ENCODE measurements at places on chromosomes 6 and 20.

GRCh38 chr6:157638779-157639178 is 184.3 kb upstream of the SNX9 start:
- DNase-seq: peak; percentile 47

- no peak for DNase-seq
These were observed 1.5 kb upstream of the NEDD9 start for GRCh38 chr6:11233673-11234573.

DNA sequence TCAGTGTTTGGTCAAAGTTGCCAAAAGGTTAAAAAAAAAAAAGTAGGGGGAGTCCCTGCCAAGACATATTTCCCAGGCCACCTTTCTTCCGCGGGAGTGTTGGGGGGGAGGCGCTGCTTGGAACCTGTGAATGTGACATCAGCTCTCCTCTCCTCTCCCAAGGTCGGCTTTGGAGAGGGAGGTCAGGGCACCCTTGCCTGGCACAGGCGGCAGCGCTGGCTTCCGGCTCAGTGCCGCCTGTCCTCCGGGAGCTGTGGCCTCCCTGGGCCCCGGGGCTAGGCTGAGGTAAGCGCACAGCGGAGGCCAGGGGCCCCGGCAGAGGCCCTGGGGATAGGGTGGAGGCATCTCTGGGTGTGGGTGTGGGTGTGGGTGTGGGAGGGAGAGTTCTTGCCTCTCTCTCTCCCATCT is 1.9 kb upstream of the EDN1 start:
- DNase-seq: no peak

DNA sequence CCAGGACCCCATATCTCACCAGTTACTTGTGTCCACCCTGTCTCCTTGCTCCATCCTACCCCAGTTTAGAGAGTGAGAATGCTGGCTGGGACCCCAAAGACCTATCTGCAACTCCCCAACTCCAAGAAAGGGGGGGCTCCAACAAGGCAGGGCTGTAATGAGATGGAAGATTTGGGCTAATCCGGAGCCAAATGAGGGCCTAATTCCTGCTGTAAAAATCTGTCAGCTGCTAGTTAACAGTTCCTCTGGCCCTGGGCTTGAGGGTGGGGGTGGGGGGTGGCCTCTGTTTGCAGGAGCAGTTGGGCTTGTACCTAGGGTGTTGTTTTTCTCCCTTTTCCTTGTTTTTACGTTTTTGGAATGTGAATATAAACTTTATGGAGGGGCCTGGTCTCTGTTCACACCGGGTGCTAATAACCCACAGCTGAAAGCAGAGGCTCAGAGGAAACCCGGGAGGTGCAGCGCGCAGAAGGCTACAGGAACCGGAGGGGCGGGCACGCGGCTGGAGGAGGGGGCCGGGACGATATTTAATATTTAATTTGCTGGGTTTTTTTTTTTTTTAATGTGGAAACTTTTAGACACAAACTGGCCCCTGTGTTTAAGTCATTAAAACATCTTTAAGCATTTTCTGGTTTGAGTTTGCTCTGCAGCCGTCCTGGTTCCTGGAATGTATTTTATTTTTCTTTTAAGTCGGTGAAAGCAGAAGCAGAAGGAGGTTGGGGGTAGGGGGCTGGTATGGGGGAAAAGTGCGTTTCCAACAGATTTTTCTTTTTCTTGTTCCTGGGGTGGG is 70.7 kb downstream of the NCR2 start:
- no peak for DNase-seq

DNA sequence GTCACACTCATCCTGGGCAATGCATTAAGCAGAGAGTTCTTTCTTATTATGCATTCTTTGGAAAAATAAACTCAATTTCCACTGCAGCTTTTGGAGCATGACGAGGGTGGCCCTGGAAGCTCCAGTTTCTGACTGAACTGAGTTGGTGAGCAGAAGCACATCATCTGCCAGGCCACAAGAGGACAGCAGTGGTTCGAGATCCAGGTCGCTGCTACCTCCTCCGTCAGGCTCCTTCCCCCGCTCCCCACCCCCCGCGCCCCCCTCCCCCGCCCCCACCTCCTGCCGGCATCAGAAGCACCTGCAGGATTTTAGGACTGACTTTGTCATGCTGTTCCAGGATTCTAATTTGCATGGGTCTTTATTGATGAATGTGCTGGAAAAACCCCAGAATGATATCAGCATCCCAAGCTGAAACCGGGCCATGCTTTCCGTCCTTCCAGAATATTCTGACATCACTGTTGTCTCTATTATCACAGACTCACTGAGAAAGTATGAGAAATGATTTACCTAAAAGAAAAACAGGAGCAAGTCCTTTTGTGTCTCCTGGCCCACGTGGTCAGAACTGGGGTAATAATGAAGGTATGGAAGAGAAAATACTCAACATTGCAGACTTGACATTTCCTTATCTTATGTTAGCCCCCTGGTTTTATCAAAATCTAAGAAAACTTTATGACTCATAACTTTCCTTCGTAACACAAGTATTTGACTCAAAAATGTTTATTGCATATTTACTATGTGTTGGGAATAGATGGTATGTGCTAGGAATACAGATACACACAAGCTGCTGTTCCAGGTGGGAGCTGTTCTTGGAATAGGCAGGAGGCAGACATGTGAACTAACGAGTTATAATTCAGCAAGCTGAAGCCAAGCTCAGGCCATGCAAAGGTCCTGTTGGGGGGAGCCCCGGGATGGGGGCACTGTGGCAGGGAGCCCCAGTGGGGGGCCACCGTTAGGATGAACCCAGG is 220.2 kb upstream of the EXOC2 start:
- no peak for DNase-seq

- no peak for DNase-seq
These were observed 217.3 kb upstream of the FKBP1C start for GRCh38 chr6:62993951-62994350.

GRCh38 chr20:53960579-53961272 is 109.7 kb downstream of the BCAS1 start:
- no peak for DNase-seq

- no peak for DNase-seq
These were observed 650.6 kb downstream of the CBLN4 start for GRCh38 chr20:55354720-55355119.

DNA sequence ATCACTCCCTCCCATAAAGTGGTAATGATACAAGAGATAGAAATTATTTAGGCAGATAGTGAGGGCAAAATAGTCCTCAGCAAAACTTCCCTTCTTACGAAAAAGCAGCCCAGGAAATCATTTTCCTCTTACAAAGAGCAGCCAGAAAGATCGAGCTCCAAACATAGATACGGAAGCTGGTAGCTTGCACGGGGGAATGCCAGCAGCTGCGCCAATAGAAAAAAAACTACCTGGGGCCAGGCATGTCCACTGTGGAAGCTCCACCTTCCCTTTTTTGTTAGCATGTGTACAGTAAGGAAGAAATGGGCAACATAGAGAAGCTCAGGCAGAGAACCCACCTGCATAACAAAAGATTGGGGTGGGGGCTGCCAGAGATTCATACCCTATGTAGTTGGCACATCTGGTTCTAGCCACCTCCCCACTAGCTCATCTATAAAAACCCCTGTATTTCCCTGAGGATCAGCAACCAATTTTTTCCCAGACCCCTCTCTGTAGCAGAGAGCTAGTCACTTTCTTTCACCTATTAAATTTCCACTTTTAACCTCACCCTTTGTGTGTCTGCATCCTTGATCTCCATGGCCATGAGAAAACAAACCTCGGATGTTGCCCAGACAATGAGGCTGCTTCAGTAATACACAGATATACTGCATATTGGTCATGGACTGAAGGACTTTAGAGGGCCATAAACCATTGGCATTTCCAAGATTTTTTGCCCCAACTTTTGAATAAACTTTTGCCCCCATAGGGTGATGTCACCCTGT is 52.1 kb downstream of the SOD2 start:
- DNase-seq: no peak

- peak; percentile 67 for DNase-seq
These were observed 48.0 kb downstream of the OR2B2 start for GRCh38 chr6:27863962-27864905.

DNA sequence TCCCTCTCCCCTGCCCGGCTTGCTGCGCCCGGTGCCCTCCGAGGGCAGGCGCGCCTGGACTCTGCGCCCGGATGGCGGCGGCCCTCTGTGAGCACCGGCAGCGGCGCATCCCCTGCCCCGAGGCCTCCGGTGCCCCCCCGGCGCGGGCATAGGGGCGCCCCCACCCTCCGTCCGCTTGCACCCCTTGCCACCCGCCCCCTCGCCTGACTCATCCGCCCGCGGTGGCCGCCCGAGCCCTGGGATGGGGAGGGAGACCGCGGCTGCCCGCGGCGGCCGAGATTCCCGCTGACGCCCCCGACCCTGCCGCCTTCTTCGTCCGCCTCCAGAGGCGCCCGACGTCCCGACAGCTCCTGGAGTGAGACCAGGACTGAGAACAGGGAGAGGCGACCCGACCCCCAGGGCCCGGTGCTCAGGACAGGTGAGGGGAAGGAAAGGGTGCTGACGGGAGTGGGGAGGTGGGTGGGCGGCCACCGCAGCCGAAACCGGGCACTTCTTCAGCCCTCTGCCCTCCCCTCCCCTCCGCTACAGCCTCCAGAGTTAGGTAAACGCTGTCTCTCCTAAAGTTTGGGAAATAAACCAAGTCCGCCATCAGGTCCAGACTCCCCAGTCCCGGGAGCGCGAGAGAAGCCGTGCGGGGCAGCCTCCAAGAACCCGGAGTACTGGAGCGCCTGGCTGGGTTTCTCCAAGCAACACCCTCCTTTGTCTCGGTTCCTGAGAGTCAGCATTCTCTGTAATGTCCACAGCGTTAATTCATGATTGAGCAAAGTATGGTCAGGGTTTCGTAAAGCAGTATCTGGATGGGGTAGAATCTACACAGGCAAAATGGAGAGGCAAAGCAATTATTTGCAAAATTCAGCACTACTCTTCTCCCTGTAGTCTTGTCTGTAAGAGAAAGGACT is 539 bp downstream of the TMEM200A start:
- peak; percentile 81 for DNase-seq

DNA sequence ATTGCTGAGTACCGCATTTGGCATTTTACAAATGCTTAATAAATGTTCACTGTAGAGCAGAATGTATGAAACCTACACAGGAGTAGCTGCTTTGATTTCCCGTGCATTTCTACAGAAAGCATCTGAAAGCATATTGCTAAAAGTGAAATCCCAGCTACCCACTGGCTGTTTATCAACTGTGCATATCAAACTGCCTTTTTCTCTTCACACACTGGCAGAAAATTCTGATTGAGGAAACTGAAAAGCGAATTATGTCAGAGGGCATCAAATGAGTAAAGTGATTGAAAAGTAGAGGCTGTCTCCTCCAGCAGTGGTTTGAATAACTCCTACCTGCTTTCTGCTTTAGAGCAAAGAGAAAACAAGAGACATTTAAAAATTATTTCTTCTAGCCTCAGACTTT is 28.0 kb downstream of the STX11 start:
- no peak for DNase-seq

DNA sequence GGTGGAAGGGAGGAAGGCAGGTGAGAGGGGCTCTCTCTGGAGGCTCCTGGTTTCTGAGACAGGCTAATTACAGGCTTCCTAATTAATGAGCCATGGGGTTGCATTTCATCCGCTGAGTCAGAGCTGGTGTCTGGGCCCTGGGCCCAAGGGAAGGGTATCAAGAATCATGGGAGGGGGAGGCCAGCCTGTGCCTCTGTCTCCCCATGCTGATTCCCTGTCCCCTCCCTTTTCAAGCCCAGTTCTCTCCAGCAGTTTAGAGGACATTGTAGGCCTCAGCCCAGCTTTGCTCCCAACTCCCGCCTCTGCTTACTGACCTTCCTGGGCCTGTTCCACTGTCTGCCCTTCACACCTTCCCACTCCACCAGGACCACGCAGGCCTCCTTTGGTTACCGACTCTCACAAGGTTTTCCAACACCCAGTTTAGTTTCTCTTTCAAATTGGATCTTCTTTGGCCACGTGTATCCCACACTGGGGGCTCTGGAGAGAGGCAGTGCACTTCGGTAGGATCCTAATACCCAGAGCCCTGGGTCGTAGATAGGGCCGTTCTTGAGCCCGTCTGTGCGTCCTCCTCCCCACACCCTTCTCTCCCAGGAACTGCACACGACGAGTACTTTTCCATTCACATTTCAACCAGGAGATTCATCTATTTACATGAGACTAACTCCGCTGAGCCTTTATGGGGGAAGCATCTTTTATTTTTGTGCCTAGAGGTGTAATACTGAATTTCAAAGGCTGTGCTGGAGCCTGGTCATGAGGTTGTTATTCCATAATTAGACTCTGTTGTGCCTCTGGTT is 18.2 kb upstream of the AVP start:
- DNase-seq: no peak

DNA sequence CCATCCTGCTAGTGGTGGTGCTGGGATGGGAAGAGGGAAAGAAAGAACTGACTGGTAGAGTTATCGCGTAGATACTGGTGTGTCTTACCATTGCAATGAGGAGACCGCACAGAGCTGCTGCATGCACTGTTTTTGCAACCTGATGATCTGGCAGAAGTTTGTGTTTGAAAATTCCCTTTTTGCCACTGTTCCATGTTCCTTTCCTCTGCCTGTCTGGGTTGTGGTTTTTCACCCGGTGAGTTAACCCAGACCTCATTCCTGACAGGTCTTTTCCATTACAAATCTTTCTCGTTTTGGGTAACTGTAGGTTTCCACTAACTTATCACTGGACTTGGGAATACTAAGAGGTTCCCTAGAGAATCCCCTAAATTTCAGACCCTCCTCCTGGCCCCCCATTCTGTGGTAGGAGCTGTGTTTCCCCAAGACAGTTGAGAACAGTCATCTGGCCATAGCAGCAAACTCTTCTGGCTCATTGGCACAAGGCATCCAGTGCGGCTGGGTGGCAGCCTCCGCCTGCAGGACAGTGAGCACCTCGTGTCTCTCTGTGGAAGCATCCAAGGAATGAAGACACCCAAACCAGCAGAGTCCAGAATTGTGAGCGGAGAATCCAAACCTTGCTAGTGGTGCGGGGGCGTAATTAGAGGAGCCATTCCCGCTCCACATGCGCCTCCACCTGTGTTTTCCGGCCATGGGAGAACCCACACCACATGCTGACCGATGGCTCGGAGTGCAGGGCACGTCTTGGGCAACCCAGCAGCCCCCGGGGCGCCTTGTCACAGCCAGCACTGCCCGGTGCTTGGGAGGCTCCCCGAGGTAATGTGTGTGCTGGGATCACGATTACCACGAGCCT is 32.8 kb downstream of the ERMARD start:
- DNase-seq: peak; percentile 59

DNA sequence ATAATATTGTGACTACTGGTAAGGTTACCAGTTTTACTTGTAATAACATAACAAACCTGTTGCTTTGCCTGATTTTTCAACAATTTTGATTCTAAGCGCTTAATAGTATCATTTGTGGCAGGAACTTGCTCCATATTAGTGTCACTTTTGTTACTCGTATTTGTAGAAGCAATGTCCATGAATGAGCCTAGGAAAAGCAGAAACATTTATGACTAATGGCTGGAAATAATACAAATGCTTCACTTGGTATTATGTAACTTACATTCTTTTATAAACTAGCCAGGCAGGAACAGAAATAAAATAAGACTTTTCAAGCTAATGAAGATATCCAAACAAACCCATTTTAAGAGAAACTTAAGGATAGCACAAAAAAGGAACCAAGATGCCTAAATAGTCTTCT is 38.9 kb downstream of the MAP3K7 start:
- DNase-seq: no peak

DNA sequence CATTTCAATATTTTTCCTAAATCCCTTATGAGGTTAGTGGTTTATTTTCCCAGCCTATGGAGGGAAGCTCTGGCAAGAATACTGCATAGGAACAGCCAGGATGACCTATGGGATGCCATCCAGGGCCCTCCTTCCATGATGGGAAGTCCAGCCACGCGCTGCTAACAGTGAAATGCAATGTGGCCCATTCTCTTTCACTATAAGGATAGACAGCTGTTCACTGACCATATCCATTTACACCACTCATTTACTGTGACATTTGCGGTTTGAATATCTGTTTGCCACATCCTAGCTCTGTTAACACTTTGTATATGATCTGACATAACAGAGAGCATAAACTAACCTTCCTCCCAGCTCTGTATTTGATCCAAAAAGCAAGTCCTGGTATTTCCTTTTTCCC is 471.7 kb downstream of the CBLN4 start:
- DNase-seq: no peak
